ENCODE measurements at places on chromosomes 6 and 20.

DNA sequence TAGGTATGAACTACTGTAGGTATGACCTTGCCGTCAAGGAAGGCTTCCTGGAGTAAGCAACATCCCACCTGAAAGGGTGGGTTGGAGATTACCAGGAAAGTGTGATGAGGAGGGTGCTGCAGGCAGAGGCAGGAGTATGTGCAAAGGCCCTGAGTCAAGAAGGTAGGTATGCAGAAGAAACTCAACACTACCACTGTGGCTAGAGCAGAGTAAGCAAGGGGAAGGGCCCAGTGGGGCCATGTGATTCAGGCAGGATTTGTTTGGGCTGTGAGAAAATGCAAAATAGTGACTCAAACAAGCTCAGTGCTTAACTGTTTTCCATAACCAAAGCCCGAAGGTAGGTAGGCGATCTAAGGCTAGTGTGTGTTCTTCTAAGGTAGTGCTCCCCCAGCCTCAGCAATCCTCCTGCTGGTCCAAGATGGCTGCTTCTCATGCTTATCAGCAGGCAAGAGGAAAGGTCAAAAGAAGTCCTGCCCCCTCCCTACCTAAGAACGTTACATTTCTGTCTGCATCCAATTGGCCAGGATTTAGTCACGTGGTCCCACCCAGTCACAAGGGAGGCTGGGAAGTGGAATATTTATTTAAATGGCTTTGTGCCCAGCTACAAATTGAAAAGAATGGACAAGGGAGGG lies 36.2 kb upstream of the HMGA1 start:
- DNase-seq: no peak

GRCh38 chr6:43993881-43994523 lies 133.2 kb downstream of the MRPL14 start:
- DNase-seq: no peak

DNA sequence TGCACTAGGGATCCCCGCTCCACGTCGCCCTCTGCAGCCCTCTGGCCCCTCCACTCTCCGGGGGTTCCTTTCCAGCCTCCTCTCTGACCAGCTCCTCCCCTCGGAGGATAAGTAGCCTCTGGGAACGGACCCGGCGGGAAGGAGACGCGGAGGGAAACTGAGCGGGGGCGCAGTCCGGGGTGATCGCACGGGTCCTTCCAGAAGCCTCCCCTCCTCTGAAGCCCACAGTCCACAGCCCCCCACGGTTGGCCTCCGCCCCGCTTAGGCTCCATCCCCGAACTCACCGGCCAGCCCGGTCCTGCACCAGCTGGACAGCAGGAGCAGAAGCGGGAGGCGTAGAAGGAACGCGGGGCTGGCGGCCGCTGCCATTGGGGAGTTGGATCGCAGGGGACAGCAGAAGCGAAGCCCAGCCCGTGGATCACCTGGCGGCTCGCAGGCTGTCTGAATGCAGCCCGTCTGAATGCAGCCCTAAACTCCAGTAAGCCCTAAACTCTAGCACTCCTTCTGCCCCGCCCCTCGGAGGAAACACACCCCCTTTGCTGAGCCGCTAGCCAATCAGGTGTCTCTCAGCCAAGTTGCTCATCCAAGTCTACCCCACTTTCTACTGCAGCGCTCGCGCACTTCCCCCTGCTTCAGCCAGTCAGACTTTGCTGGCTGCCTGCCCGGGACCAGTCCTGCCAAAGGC lies at the start of gene RAET1G:
Gene RAET1G (minus strand): TSS at position 480 of the 685 bp plus-strand sequence. CDS start 111 bp downstream, at position 369.
- DNase-seq: peak; percentile 84

GRCh38 chr6:144639654-144640053 lies 354.5 kb downstream of the UTRN start:
- no peak for DNase-seq

GRCh38 chr20:36493051-36493800 lies 48.1 kb upstream of the MYL9 start:
- DNase-seq: no peak

DNA sequence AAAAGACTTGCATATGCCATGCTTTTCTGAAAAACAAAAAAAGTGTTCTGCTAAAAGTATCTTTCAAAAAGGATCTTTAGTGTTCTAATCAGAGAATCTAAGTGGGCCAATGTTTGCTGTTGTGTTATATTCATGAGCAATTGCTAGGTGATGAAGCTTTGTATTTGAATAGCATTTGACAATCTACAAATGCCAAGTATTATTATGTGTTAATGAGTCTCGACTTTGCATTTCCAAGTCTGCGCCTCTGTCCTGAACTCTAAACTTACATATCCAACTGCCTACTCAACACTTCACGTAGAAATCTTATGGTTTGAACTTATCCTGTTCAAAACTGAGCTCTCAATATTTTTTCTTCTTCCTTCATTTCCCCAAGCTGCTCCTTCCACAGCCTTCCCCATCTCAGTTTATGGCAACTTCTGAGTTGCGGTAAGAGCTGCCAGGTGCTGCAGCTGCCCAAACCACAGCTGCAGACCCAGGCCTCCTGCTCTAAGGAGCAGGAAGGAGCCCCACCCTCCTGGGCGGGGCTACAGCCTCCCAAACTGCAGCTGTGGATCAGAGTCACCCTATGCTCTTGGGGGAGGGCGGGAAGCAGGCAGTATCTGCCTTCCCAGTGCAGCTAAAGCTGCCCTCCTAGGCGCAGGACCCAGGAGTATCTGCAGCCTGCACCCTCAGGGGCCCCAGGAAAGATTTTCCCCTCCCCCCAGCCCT lies 16.7 kb upstream of the MAK start:
- DNase-seq: no peak

GRCh38 chr6:7180751-7181150 lies 73.0 kb downstream of the RREB1 start:
- DNase-seq: no peak
